ENCODE measurements at places on chromosomes 4 and X.

DNA sequence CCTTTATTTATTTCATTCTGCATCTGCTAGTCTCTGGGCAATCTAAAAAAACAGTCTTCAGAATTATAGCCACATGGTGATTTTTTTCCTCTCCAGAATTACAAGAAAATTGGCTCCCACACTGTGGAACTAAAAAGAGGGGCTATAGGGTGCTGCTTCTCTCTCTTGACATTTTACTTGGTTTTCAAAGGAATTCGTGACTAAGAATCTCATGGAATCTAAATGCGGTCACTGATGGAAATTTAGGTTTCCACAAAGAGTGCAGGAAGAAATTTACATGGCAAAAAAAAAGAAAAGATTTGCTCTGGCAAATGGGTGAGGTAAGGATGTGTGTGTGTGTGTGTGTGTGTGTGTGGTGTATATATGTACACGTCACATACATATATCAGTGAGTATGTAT, 10.2 kb downstream of the ATXN3L start:
- no peak for DNase-seq

DNA sequence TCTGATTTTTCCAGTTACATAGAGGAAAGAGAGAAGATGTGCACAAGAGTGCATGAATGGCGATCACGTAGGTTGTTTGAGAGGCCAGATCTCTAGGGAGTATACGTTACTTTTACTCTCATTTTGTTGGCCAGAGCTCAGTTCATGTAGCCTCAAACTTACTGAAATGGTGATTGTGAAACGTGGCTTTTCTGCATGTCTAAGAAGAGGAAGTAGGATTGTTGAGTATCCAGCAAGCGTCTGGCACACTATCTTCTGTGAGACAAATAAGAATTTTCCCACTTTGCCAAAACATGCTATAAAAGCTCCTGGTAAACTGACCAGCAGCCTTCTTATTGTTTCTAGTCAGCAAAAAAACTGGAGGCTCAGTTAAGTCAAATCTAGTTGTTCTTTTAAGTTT, 264.5 kb upstream of the EMCN start:
- no peak for DNase-seq

DNA sequence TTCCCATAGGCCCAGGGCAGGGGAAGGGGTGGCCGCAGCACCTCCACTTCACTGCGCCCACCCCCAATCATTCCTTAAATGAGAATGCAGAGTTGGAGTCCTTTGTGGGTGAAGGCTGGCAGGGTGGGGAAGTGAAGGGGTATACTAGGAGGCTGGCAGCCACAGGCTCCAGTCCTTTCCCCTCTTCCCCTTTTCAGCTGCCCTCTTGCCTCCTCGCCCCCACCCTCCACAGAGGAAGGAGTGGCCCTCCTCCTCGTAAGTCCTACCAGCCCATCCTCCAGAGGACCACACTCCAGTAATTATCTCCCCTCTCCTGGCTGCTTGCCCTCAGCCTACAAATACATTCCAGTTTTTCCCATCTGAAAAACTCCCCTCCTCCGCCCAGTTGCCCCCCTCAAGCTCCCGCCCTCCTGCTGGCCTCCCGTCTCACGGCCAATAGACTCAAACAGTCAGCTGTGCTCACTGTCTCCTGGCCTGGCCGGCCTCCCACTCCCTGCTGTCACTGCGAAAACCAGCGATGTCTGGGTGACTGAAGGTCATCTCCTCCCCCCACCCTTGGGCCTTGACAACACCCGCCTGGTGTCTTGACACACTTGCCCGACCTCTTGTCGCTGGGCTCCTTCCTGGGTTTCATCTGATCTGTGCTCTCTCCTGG, 38.8 kb downstream of the EFNB1 start:
- no peak for DNase-seq

DNA sequence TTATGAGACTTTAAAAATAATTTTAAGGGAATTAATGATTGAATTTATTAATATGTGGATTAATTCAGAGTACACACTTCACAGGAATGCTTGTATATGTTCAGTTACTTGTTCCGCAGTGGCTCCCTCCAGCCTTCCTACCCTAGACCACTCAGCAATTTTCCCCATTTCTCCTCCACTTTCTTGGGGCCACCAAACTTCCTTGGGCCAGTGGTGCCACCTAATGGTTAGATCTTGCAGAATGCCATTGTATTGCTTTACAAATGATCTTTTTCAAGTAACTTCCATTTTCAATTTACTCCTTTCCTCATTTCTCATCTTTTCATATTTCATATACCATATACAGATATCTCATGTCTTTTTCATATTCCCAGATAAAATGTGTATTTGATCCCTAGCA, 3.6 kb upstream of the RNF175 start:
- DNase-seq, result no peak

GRCh38 chr4:79611026-79611425, 203.0 kb upstream of the GK2 start:
- no peak for DNase-seq

GRCh38 chrX:120140293-120140981, 18.0 kb upstream of the RHOXF2 start:
- DNase-seq, result no peak

DNA sequence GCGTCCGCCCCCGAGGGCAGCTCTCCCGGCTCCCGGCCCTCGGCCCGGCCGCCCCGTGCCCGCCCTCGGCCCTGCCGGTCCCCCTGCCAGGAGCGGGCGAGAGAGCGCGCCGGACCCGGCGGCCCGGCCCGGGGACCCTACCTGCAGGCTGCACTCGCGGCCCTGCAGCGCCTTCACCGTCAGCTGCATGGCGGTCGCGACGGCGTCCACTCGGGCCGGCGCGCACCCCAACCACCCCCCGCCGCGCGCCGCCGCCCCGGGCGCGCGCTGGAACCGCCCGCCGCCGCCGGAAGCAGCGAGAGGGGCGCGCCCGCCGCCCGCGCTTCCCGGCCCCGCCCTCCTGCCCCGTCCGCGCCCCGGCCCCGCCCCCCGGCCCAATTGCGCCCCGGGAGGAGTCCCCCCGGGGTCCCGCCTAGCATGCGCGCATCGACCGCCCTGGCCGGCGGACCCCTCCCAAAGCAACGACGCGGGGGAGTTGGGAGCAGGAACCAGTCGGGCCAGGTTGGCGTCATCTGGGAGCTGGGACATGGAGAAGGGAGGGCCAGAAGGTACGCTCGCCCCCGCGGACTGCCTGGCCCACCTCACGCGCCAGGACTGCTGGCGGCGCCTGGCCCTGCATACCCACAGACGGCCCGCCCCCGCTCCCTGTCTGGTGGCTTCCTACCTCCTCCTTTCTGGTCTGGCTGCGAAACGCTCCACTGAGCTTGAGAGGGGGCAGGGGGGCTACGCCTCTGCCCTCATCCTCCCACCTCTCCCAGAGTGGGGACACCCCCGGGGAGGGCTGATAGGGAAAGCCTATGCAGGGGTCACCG, at the start of gene UBL4A:
Gene UBL4A, minus strand, starts transcription at position 220 of the 812 bp plus-strand sequence. Its CDS starts 31 bp downstream, at position 189.
- DNase-seq, result no peak

DNA sequence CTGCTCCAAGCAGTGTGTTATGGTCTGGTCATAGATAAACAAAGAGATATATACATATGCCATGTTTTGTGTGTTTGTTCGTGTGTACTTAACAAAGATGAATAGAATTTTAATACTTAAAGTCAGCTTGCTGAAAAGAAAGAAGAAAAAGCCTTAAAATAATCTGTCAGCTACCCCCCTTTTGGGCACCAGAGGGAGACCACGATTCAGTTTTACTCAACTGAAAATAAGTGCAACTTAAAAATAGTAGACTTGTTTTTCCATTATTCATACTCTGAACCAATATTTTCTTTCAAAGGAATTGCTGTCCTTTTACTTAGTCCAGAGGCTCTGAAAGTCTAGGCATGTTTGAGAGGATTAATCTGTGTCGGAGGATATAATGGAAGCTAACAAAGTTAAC, 181.7 kb upstream of the AGTR2 start:
- DNase-seq, result no peak

GRCh38 chr4:45147866-45148265, 421.5 kb upstream of the GNPDA2 start:
- DNase-seq, result no peak

DNA sequence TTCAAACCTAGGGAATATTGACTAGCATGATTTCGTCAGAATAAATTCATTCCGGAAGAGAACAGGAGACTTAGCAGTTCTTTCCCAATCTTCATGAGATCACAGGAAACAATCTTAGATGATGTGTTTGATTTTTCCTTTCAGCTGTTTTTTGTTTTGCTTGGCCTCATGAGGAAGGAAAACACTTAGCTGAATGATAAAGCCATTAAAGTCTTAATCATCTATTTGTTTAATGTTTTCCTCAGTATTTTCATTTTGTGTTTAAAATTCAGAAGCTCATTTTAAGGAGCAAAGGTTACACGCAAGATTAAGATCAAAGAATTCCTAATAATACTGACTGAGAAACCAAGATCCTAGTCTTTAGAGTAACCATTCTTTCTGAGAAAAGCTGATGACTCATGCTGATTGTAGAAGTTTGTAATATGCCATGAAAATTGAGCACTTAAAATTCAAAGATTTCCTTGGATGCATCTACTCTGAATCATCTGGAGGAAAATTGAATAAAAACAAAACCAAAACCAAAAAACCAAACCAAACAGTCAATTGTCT, 15.4 kb upstream of the TBC1D19 start:
- no peak for DNase-seq

GRCh38 chrX:141220342-141221008, 21.8 kb downstream of the SPANXC start:
- DNase-seq, result no peak

DNA sequence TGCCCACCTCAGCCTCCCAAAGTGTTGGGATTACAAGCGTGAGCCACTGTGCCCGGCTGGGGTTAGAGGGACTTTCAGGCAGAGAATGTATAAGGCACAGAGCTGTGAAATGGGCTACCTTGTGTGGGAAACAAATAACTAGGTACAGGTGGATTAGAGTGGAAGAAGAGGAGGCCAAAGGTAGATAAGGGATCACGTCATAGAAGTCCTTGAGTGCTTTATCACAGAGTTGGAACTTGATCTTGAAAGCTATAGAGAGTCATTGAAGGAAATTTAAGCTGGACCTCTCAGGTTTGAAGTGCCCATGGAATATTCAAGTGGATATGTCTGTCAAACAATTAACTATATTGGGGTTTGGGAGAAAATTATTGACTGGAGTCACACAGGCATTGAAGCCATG, 8.4 kb downstream of the N4BP2 start:
- DNase-seq, result no peak

GRCh38 chr4:152368001-152368400, 167.9 kb downstream of the FBXW7 start:
- DNase-seq, result no peak

DNA sequence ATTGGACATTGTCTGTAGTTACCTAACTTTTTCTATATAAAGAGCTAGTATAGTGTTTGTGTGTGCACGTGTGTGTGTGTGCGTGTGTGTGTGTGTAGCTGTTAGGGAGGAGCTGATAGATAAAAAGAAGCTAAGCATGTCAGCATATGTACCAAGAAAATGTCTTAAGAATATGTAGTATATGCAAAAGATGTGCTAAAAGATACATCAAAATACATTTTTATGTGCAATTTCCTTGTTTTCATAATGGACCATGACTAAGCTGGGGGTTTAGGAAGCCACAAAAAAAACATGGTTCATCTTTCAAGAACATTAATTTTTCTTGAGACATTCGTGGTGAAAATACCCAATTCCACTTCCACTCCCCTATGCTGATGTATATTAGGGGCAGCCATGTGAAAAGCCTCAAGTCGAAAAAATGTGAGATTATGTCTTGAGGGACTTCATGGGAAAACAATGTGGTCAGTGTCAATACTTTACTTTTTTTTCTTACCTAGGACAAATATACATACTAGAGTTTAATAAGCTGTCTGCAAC, 1599.7 kb downstream of the ARAP2 start:
- DNase-seq, result no peak

DNA sequence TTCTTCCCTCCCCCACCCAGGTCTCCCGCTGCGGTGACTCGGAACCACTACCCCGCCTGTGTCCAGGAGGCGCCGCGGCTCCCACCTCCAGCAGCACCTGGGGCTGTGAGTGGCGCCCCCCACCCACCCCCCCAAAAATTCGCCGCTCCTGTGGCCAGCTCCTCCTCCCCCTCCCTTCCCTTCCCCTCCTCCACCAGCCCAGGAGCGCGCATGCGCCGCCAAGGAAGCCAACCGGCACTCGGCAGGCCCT, 278 bp downstream of the CLOCK start:
- DNase-seq, result no peak

DNA sequence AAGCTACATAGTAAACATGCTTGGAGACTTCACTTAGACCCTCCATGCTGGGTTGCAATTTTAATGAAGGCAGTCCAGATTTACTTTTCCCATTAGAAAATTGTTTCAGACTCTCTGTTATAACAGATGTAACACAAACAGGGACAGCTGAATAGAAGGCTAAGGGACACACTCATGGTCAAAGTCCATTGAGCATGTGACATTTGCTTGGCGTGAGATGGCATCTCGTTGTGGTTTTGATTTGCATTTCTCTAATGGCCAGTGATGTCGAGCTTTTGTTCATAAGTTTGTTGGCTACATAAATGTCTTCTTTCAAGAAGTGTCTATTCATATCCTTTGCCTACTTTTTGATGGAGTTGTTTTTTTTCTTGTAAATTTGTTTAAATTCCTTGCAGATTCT, 358.2 kb upstream of the CLNK start:
- DNase-seq, result no peak

DNA sequence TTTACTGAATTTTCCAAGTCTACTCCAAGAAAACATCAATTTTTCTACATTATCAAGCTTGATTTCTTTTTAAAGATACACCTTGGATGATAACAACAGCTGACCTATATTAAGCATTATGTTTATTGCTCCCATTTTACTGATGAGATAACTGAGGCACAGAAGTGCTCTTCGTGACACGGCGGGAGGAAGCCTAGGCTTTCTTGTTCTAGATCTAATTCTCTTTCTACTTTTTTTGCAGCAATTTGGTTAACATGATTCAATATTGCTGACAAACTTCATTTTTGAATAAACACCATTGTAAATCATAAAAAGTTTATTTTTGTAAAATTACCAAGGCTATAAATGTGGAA, 33.8 kb downstream of the BBS12 start:
- DNase-seq, result no peak
